Thymus (tissue), 14 donors: ENCODE measurements at places on chromosomes 6 and 20.

- DNase-seq = peak; percentile 67
Observed at GRCh38 chr20:23441850-23442313, 2.4 kb downstream of the CSTL1 start.

GRCh38 chr20:52992632-52993031, 20.5 kb downstream of the TSHZ2 start:
- DNase-seq = no peak

GRCh38 chr6:128278836-128279235, 241.6 kb downstream of the PTPRK start:
- DNase-seq = no peak

DNA sequence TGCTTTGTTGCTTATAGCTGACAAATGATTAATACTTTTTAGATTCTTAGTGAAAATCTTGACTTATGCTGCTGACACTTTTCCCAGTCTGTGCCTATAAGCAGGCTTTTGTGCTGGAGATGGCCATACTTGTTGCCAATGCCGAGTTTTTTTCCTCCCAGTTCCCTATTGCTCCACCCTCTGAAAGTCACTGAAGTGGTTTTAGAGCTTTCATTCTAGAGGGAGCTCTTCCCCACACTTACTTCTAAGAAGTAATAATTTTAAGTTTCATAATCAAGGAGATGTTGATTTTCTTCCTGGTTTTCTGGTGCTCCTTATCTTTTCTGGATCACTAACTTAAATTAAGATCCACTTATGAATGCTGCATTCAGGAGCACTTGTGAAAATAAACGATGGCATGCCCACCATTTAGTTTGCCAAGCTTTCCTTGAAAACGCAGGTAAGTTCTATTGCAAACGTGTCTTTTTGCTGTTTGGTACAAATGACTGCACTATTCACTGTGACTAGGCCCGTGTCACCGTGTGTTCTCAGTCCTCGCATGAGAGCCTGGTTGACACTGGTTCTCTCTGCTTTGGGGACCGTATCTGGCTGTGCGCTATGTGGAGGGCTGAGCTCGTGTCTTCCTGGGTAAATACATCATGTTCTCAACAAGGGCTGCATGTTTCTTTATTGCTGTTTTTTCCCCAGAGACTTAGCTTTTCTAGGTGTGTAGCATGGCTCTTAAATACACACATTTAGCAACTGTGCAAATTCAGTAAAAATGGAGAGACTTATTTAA, 50.2 kb downstream of the GFRA4 start:
- DNase-seq = no peak

DNA sequence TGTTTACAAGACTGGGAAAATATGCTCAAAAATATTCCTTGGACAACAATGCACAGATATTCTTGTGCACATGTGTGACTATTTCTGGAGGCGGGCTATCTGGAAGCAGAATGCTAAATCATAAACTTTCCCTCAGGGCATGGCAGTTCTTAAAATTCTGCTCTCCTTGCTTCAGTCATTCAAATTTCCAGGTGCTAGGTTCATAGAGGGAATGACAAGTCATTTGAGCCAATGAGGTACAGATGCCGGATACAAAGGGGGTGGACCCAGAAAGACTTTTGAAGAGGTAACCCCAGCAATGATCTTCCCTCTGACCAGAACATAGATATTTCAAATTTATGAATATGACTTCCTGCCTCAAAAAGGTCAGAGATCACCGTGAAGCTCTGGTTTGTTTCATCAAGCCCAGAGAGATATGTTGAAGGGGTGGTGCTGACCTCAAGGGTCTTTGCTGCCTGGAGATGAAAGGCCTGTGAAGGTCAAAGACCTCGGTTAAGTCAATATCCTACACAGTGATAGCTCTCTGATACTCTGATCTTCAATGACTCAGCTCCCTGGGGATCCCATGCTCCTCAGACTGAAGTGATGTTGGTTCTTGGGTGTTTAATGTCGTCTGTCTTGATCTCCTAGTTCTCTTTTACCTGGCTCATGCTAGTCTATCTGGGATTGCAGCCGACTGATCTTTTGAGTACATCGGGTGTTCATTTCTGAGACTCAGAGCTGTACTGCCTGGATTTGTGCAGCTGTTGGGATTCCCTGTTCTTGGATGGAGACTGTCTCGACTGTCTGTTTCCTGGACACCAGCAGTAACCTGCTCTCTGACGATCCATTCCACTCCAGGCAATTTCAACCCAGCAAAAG, 47.5 kb upstream of the TSHZ2 start:
- no peak for DNase-seq

DNA sequence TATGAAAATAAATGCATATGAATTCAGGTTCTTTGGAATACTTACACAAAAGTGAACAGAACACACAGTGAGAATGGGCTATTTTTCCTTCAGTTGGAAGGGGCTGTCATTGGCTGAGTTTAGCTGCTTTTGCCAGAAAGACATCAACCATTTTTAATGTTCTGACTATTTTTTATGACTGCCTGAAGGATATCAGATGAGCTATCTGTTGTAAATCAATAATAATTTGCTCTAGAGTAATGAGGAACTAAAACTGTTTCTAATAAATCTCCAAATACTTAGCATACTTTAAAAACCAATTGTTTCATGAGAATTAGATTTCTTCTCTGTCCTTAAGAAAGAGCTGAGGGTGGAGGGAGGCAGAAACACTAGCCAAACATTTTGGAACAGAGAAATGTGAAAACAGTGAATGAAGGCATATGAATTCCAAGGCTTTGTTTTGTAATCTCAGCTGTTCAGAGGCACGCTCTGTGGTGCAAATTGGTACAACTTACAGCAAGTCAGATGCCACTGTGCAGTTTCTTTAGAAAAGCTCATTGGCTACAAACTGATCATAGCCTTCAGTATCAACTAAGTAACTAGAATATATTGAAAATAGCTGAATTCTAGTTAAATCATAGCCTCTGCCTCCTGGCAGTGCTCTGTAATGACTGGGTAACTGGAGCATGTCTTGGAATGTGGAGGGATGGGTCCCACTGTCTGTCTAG, 228.9 kb upstream of the JAG1 start:
- no peak for DNase-seq

- DNase-seq = no peak
Observed at GRCh38 chr6:159038914-159039884, 5.6 kb downstream of the TAGAP start.

DNA sequence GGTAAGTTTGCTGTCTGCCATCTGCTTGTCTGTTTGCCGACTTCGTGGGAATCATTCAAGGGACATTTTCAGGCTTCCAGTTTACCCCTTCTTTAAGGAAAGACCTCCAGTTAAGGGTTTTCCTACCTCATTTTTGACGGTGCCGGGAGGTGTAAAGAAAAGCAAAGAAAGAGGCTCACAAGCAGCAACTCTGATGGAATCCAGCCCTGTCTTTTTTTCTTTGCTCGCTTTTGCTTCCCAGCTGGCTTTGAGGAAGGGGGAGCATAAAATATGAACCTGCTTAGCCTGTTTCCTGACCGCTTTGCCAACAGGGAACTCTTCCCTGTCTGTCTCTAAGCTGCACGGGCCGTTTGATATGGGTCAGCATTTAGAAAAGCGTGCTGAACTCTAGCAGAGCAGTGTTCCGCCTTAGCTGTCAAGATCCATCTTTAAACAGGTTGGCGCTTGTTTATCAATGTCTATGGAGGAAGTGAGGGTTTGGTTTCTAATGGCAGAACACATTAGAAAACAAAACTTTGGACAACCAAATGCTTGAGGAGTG, 13.8 kb downstream of the SYTL3 start:
- DNase-seq = peak; percentile 49

GRCh38 chr6:36590237-36590636, 3.9 kb upstream of the SRSF3 start:
- DNase-seq = no peak

DNA sequence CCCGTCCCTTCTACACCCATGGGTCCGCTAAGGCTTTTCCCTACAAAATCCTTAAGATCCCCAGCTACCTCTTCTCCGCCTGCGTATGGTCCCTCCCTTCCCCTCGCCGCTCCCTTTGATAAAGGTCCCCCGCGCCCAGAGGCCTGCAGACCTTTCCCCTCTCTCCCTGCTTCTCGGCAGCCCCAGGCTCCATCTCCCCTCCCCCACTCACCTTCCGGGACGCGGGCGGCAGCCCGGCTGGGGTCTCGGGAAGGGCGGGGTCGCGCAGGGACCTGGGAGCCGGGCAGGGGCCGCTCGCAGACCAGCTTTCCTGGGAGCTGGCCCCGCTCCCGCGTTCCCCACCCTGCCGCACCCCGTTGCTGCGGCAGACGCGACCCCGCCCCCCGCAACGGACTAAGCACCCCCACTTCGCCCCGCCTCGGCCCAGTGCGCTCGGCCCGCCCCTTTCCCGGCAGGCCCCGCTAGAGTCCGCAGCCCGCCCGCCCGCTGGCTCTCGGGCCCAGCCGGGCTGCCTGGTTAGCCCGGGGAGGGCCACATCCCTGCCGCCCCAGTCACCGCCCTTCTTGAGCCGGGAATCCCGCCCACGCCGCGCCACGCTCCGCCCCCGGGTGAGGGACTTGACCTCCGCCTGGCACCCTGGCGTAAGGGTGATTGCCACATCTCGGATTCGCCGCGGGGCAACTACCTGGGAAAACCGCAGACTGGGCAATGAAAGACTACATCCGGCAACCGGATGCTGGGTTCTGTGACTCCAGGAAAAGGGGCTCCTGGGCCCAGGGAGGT, at the start of gene FLOT1:
Gene FLOT1, minus strand, starts transcription at position 372 of the 783 bp plus-strand sequence. CDS start 498 bp downstream, outside the sequence.
- DNase-seq = no peak

GRCh38 chr6:113676968-113677367, 180.2 kb upstream of the MARCKS start:
- DNase-seq = no peak

DNA sequence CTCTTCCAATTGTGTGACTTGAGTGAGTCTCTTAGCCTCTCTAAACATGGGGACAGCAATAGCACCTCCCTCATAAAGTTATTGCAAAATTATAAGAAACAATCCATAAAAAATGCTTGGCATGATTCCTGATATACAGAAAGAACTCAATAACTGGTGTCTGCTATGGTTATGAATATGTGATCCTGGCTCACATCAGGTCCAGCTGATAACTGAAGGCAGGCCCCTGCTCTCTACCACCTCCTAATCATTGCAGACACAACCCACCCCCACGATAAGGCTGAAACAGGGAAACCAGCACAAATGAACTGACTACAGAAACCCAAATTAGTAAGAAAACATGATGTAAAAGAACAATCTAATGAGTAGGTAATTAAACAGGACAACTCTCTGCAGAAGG, 5.4 kb downstream of the TRIM15 start:
- no peak for DNase-seq

DNA sequence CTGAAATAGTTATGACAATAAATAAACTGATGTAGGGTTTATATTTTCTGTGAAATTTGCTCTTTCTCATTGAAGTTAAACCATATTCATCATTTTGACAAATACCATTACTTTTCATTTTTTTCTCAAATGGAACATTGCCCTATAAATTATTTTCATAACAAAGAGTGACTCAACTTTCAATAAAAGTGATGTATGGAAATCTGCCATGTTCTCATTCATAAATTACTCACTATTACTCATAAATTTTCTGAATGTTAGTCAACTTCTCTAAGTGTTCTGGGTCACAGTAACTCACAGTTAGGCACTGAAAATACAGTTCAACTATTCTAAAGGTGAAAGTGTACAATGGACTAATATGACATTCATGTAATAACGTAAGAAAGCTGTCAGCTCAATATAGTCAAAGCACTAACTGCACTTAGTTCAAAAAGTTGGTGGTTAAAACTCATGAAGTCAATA, 19.0 kb upstream of the STX11 start:
- no peak for DNase-seq

DNA sequence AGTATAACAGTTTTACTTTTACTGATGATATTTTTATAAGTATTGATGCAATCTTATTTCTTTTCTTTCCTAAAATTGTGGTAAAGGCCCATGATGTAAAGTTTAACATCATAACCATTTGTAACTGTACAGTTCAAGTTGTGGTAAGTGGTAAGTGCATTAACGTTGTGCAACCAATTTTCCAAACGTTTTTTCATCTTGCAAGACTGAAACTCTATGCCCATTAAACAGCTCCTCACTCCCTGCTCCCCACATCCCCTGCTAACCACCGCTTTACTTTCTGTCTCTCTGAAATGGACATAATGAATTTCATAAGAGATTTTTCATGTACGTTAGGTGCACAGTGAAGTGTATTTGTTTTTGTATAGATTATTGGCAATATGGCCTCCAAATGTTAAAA, 106.0 kb downstream of the PACRG start:
- DNase-seq = no peak
